Stimulated activated CD4-positive, alpha-beta T cell treated with anti-CD3 and anti-CD28 coated beads, TNF-alpha, amount 100 ng/mL, for 1 hour (primary cell): ENCODE measurements at places on chromosomes 7 and 10.

- DNase-seq = no peak
These were observed 29.8 kb downstream of the DIP2C start for GRCh38 chr10:659688-660141.

GRCh38 chr10:7788639-7789286, 786 bp downstream of the ATP5F1C start:
- DNase-seq = no peak

DNA sequence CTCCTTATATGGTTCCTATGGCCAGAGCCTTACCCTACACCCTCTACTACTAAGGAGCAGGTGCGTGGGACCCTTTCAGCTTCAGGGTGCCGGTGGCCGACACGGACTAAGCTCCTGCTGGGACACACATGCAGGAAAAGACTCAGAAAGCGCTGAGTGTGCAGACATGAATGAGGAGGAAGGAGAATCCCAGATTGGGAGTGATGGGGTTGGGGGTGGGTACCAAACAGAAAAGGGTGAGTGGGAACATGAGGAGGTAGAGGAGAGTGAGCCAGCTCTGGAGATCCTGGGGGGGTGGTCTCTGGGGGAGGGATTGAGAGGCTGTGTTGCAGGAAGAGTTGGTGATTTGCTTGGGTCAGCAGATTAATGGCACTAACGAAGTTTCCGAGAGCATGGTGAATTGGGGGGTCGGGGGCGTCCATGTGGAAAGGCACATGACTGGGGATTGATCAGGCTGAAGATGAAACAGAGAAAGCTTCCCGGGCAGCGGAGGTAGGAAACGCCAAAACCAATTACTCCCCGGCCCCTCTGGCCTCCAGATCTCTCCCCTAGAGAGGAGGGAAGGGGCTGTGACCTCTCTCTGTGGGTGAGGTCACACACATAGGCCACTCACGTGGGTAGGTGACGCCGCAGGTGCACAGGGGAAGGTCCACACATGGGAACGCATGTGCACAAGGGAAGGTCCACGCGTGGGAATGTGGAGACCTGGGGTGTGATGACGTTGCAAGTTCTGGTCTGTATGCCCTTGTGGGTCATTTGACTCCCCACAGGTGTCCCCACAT, 37.9 kb upstream of the SLF2 start:
- DNase-seq = no peak

DNA sequence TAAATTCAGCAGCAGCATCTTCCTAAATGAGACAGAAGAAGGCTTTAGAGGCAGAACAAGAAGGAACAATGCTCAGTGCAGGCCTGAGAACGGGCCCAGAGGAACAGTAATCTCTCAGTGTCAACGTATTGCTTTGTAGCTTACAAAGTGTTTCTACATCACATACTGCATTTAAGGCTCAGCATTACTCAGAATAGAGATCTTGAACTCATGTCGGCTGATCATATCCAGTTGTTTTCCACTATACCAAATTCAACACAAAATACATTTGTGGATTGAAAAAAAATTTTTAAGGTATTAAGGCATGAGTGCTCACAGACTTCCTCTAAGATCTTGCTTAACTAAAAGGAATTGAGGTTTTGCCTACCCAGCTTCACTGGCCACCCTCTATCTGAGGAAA, 325.1 kb downstream of the HPSE2 start:
- no peak for DNase-seq

GRCh38 chr7:136637813-136638212, 230.6 kb upstream of the CHRM2 start:
- no peak for DNase-seq

GRCh38 chr10:59674215-59674836, 35.3 kb downstream of the SLC16A9 start:
- DNase-seq = no peak

- DNase-seq = no peak
These were observed 11.6 kb upstream of the PRKCQ start for GRCh38 chr10:6591668-6592067.

DNA sequence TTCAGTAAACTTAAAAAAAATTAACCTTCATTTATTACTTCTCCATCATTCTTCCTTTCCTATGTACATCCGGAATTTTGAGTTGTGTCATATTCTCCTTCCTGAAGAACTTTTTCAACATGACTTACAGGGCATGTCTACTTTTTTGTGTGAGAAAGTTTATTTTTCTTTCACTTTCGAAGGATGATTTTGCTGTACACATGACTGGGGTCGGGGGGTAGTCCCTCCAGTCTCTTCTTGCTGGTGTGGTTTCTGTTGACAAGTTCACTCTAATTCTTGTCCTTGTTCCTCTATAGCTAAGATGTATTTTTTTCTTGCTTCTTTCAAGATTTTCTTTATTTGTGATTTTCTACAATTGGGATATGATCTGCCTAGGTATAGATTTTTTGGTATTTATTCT, 55.8 kb downstream of the INPP5A start:
- no peak for DNase-seq

GRCh38 chr10:96672481-96673175, 47.7 kb downstream of the PIK3AP1 start:
- DNase-seq = no peak

- DNase-seq = no peak
These were observed 10.3 kb upstream of the LRRC27 start for GRCh38 chr10:132321726-132322125.

GRCh38 chr7:45033931-45034290, 33.9 kb downstream of the CCM2 start:
- DNase-seq = no peak

- no peak for DNase-seq
These were observed 196.2 kb downstream of the PTN start for GRCh38 chr7:137147338-137147720.

DNA sequence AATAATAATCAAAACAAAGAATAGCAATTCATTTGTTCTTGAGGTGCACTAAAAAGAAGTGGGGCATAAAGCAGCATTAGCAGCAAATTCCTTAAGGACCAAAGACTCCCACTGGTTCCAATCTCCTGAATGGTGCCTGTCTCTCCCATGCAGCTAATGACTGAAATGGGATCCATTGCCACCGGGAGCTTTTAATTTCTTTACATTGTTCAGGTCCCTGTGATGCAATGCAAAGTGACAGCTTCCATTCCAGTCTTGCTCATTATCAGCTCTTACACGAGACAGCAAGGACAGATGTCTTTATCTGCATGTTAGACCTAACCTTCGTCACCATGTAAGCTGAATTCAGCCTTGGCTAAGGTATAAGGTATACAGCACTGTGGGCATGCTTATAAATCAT, 148.1 kb downstream of the POU6F2 start:
- DNase-seq = no peak

GRCh38 chr7:23403970-23404369, 66.3 kb downstream of the IGF2BP3 start:
- DNase-seq = no peak

- no peak for DNase-seq
These were observed 228.7 kb upstream of the PTN start for GRCh38 chr7:137572056-137572784.

- DNase-seq = no peak
These were observed 72.5 kb upstream of the CC2D2B start for GRCh38 chr10:95835149-95835860.

DNA sequence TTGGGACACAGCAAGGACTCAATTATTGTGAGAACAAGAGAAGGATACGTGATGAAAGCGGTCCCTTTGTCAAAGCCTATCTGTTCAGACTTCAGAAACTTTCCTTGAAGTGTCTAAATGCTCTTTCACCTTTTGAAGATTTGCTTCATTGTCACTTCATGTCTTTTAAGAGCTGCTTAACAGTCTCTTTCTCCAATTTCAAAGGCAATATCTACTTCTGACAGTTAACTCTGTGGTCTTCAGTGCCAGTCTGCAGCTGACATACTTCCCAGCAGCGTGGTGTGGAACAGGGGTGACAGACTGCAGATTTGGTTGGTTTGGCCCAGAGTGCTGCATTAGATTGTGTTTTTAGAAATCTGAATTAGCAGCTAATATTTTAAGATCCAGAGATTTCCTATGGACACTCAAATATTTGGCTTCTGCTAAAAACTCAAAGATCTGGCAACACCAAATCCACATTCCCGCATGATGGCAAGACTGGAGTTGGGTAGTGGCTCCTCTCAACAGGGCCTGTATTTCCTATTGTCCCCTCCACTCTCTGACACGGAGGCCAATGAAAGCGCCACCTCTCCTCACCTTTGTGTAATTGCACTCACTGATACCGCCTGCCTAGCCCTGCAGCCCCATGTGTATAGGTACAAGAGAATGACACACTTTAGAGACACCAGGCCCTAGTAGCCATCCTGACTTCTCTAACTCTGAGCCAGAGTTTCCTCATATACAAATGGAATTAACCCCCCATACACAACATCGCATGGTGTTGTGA, 11.5 kb downstream of the SCRN1 start:
- no peak for DNase-seq

- no peak for DNase-seq
These were observed 230.6 kb downstream of the BMPER start for GRCh38 chr7:34135924-34136323.

DNA sequence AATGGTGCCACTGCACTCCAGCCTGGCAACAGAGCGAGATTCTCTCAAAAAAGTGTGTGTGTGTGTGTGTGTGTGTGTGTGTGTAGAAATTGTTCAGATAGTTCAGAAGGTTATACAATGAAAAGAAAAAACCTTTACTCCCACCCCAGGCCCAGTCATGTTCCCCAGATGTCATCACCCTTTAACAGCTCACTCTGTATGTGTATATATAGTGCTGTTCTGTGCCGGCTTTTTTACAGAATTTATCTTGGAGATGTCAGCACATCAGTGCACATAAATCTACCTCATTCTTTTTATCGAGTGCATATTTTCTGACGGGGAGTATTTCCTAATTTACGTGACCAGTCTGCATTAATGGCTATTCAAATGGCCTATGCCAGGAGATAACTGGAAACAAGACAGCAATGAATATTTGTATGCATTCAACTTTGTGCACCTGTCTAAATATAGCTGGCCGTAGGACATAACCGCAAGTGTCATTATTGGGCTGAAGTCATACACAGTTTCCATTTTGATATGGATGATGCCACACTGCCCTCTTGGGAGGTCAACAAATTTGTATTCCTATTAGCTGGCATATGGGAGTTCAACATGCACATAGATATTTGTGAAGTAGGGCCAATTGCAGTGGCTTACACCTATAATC, 11.7 kb downstream of the NIPSNAP2 start:
- no peak for DNase-seq

GRCh38 chr10:48899781-48900180, 39.9 kb downstream of the LRRC18 start:
- no peak for DNase-seq

- no peak for DNase-seq
These were observed 121.2 kb downstream of the FAM107B start for GRCh38 chr10:14653271-14654161.

GRCh38 chr10:14571866-14572507, 202.7 kb downstream of the FAM107B start:
- no peak for DNase-seq

DNA sequence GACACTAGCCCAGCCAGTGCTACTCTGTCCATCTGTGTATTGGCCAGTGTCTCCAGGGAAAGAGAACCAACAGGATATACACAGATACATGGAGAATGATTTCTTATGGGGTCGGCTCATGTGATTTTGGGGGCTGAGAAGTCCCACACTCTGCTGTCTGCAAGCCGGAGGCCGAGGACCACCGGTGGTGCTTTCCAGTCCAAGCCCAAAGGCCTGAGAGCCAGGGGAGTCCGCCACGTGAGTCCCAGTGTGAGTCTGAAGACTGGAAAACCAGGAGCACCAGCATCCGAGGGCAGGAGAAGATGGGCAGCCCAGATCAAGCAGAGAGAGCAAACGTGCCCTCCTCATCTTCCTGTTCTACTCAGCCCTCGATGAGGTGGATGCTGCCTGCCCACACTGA, 71.5 kb downstream of the C10orf143 start:
- no peak for DNase-seq

GRCh38 chr7:70833726-70834125, 298.2 kb upstream of the GALNT17 start:
- no peak for DNase-seq

GRCh38 chr7:17855202-17855601, 85.1 kb downstream of the SNX13 start:
- DNase-seq = no peak

GRCh38 chr7:111232249-111233084, 141.5 kb downstream of the LRRN3 start:
- DNase-seq = no peak

GRCh38 chr7:82141427-82141826, 302.1 kb downstream of the CACNA2D1 start:
- no peak for DNase-seq

GRCh38 chr10:115219203-115219602, 126.0 kb downstream of the ATRNL1 start:
- DNase-seq = no peak

DNA sequence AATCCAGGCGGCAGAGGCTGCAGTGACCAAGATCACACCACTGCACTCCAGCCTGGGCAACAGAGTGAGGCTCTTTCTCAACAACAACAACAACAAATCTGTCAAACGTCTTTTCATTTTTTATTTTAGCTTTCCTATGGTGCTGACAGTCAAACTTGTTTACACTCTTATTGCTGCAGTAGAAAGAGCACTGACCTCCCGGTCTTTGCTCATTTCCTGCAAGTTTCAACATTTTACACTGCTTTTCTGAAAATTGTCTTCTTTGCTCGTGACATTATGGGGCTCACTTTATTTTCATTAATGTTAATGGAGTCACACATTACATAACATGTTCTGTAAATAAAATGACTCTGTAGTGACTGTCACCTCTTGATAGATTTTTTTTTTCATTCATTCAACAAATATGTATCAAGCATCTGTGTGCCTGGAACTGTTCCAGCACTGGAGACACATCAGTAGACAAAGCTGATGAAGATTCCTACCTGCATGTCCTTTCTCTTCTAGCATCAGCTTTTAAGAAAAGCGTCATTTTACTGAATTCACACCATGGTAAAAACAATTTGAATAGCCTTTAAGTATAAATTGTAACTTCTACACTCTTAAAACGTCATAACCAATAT, 277.3 kb downstream of the CELF2 start:
- DNase-seq = no peak

GRCh38 chr10:3935141-3935540, 150.1 kb upstream of the KLF6 start:
- no peak for DNase-seq

DNA sequence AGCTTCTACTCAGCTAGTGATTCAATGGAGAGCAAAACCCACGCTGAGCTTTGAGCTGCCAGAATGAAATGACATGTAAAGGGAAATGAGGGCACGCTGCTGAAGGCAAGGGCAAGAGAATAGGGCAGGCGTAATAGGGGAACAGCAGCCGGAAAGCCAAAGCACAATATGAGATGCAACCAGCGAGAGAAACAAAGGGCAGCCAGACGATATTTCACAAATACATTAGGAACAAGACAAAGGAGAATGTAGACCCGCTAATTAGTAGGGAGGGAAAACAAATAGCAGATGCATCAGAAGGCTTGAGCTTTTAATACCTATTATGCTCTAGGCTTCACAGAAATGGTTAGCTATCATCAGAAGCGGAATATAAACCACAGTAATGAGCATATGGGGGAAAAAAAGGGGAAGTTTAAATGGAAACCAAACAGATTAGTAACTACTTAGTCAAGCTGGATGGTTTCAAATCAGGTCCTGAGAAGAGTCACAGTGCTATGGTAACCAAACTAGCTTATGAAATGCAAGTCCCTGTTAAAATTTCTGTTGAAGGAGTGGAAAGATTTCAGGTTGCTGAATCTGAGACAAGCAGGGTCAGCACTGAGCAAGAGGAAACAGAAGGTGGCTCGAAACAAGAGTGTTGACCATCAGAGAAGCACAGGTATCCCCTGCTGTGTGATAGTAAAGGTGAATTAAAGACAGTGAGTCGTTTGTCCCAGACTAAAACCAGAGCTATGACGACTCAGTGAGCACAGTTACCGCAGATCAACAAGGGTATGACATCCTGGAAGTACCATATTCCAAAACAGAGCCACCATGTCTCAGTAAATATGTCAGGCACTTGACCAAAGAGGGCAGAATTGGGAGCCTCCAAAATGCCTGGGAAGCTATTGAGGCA, 496.9 kb upstream of the CELF2 start:
- DNase-seq = no peak
